ENCODE measurements at places on chromosomes 1 and 21.
A peak's percentile ranks its signal among the peaks of the same experiment; 100 is the strongest.

DNA sequence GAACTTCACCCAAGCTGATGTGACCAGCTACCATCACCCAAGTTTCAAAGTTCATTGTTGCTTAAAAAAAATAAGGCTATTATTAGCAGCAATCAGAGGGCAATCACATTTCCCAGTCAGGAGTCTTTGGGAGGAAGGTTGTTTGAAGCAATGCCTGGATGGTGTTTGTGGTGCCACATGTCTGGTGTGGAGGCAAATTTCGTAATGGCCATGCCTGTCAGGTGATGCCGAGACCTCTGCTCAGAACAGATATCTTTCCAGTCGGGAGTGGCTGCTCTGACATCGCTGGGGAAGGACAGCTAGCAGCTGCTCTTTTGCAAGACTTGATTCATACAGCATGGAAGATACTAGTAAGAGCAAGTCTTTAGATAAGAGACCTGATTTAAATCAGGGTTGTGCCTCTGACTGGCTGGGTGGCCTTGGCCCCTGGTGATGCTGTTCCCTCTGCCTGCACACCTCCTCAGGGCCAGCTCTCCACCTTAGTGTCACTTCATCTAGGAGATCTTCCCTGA, 187.8 kb upstream of the JUN start:
- no peak for DNase-seq

- DNase-seq = peak; percentile 40
Measured at GRCh38 chr1:223363856-223364684, at the start of gene SUSD4. Gene SUSD4, minus strand, starts transcription at chr1:223364176. Its CDS starts 751 bp downstream, at chr1:223363425.

GRCh38 chr1:32250893-32251716, at the start of gene LCK:
Gene LCK, plus strand, starts transcription at chr1:32251265. Its CDS starts 23,065 bp downstream, at chr1:32274330.
- DNase-seq = no peak

DNA sequence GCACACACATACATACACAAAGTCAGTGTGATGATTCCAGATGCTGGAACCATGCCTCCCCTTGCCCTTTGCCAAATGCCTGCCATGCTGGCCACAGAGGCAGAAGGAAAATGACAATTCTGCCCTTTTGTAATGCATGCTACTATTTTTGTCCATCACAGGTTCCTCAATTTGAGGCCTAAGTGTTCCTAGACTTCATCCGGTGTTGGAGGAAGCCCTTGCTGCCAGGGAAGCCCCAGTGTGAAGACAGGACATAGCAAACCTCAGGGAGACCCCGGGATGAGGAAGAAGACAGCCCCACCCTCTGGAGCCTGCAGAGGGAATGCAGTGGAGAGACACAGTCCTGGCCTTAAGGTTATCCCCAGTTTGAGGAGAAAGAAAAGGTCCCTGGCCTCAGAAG, 14.4 kb downstream of the PRR9 start:
- DNase-seq = no peak

DNA sequence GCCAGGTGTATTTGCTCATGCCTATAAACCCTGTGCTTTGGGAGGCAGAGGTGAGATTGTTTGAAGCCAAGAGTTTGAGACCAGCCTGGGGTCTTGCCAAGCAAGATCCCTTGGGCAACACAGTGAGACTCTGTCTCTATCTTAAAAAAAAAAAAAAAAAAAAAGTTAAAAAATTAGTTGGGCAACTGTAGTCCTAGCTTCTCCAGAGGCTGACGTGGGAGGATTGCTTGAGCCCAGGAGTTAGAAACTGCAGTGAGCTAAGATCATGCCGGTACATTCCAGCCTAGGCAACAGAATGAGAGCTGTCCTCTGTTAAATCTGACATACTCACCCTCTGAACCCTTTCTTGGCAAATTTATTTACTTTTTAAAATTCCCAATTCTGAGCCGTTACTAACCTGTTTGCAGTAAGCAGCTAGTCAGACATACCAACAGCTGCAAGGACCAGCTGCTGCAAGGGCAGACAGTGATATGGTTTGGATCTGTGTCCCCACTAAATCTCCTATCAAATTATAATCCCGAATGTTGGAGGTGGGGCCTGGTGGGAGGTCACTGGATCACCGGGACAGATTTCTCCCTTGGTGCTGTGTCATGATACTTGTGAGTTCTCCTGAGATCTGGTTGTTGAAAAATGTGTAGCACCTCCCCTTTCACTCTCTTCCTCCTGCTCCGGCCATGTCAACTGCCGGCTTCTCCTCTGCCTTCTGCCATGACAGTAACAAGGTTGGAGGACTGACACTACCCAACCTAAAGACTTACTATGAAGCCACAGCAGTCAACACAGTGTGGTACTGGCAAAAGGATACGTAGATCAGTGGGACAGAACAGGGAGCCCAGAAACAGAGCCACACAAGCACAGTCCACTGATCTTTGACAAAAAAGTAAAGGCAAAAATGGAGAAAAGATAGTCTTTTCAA, 10.6 kb downstream of the PARP1 start:
- no peak for DNase-seq

DNA sequence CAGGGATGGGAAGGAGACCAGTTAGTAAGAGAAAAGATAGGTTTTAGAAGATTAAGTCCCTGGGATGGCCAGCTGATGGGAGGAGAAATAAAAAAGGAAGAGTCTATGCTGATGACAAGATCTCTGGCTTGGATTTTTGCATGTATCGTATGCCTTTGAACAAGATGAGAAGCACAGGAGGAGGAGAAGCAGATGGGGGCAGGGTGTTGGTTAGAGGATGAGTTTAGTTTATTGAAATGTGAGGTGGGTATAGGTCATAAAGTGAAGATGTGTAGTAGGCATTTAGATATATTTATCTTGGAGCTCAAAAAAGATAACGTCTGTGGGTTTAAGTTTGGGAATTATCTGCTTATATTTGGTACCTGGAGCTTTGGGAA, 1.4 kb downstream of the TIPRL start:
- no peak for DNase-seq

- no peak for DNase-seq
Measured at GRCh38 chr1:6025269-6026094, 20.2 kb upstream of the KCNAB2 start.

- no peak for DNase-seq
Measured at GRCh38 chr1:177355575-177355974, 184.8 kb downstream of the BRINP2 start.

GRCh38 chr1:8396083-8396785, 78.3 kb downstream of the SLC45A1 start:
- DNase-seq = no peak

DNA sequence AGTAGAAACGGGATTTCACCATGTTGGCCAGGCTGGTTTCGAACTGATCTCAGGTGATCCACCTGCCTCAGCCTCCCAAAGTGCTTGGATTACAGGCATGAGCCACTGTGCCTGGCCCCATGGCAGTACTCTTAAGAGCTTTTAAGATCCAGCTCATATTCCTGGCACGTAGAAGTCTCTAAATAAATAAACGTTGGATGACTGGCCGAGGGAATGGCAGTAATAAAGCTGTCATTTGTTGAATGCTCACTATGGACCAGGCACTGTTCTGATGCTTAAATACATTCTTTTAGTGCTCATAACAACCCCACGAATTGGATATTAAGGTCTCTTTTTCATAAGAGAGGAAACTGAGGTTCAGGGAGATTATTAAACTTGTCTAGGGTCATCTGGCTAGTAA, 20.9 kb downstream of the UBIAD1 start:
- no peak for DNase-seq

DNA sequence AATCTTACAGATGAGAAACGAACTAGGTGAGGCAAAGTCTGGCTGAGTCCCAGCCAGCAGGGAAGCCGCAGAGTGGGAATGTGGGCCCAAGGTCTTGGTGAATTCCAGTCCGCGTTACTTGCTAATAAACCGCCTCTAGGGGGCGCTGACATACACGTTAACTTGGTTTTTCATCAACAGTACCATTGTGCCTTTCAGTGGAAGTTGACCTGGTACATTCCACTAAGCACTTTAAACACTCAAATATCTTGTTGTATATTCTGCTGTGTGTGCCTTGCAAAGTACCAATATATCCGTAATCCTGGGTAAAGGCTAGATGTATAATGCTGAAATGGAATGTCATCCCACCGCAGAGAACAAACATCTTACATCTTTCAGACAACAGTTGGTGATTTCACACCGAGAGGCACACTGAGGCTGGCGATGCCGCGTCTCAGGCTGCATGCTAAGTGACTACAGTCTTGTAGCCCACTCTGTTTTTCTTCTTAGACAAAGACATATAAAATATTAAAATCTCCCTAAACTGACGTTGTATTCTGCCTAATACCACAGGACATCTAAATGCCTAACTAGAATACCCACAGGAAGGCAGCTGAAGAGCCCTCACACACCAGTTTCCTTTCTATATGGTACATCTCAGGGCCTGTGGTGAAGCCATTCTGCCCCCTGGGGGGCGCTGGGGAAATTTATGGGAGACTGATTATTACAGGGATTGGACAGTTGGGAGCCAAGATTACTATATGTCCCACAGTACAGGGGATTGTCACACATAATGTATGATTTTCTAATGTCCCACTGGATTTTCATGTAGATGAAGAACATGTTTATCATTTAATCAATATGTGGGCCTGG, 49.2 kb upstream of the C1orf198 start:
- DNase-seq = peak; percentile 46

- DNase-seq = no peak
Measured at GRCh38 chr1:101960142-101960541, 36.6 kb downstream of the OLFM3 start.

- DNase-seq = no peak
Measured at GRCh38 chr1:169874229-169874628, 19.5 kb downstream of the SCYL3 start.

- DNase-seq = no peak
Measured at GRCh38 chr1:111921948-111922347, 67.5 kb downstream of the KCND3 start.

- DNase-seq = no peak
Measured at GRCh38 chr1:229648406-229648805, 22.4 kb downstream of the URB2 start.

- no peak for DNase-seq
Measured at GRCh38 chr1:17207540-17207939, 2.6 kb downstream of the PADI1 start.

GRCh38 chr1:8462371-8462892, 144.5 kb downstream of the SLC45A1 start:
- DNase-seq = no peak

DNA sequence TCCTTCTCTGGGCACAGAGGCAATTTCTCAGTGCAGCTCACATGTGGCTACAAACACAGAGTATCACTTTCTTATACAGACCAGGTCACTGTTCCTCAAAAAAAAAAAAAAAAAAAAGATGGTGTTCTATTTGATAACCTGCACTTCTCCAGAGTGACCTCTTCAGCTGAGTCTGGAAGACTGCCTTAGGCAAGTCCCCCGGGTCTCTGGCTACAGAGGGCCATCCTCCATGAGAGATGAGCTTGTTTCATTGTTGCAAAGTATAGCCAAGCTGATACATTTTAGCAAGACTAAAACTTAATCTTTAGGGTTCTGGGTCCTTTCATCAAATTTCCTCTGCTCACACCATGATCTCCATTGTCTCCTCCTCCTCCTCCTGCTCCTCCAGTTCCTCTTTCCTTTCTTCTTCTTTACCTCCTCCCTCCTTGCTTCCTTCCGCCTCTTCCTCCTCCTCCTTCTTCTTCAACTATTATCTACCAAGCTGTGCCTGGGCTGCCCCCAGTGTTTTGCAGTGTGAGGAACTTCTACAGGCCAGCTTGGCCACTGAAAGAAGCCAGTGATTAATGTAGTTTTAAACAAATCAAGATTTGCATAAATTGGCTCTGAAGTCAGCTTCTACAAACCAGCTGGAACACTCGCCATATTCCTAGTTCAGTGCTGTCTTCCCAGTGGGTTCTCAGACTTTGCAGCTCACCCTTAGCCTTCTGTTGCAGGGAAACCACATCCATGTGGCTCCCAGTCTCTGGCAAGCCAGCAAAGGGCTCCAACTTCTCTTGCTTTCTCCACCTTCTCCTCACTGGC, 139.4 kb downstream of the RUNX1 start:
- no peak for DNase-seq

DNA sequence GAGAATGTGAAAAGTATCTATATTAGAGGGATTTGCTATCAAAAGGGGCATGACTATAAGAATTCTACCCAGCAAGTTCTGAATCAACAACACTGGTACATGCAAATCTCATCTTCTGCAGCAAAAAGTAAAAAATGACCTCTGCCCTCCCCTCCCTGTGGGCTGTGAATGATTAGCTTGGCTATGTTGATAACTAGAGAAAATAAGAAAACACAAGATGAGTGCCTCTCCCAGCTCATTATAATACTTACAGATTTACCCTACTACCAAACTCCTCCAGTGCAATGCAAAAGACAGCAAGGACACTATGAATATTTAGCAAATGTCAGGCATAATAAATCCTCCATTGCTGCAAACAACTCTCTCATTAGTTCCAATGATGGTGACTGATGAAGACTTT, 102.4 kb downstream of the SLC45A1 start:
- DNase-seq = no peak

DNA sequence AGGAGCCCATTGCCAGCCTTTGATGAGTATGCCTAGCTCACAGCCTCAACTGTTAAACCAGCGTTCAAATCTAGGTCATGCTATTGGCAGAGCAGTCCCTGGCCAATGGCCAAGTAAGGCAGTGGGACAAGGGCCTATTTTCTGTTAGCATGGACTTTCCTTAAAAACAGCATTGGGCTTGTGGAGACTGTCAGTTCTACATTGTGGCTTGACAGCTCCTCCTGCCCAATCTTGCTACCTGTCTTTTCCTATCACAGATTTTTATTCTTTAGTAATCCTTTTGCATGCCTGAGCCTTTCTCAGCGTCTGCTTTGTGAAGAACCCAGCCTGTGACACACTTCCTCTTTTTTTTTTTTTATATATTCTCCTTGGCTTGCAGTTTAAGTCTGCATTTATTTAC, 56.4 kb downstream of the DIP2A start:
- no peak for DNase-seq

- no peak for DNase-seq
Measured at GRCh38 chr1:197303463-197303862, 35.4 kb downstream of the CRB1 start.

DNA sequence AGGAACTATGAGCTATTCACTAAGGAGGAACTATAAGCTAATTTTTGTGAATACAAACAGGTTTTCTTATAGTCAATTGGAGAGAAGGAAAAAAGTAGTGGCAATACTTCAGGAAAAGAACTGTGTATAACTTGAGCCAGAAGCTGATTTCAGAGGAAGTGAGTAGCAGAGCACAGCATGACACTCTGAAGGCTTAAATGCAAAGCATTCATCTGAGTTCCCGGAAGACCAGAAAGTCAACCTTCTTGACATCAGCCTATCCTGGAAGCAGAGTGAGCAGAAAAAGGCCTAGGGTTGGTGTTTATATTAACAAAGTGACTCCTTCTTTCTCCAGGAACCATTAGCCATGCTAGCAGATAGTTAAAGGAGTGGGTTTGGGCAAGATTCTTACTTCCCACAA, 545.2 kb downstream of the MRPL39 start:
- DNase-seq = no peak

DNA sequence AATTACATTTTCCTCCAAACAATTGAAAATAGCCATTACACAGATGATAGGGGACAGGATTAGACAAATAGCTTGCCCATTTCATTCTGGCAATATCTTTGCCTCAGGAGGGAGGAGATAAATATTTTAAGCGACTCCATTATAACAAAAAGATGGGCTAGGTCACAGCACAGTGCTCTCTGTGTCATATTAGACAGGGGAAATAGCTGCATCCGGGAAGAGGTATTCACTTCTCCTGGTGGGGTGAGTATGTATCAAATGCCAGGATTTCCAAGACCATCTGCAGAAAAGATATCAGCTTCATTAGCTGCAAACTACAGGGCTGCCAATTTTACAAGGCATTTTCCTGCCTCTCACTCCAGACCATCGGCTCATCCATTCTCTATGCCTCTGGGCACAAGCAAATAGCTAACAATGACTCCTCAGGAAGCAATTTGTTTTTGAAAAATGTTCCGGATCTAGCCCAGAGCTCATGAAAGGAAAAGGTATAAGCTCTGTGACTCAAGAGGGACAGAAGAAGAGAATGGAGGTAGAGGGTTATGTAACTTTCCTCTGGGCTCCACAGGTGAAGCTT, 41.9 kb upstream of the ANGPTL7 start:
- no peak for DNase-seq

Measured in stimulated activated CD4-positive, alpha-beta T cell treated with anti-CD3 and anti-CD28 coated beads, Interleukin-1b, Interleukin-23, amount 100 ng/mL, for 1 hour (primary cell).